SJSA1 (cell line): ENCODE measurements at places on chromosomes 16 and 17. TPM values are rescaled to one million over a fixed set of nuclear protein-coding genes. Genes with fewer than 3 reads are reported as not detected.

DNA sequence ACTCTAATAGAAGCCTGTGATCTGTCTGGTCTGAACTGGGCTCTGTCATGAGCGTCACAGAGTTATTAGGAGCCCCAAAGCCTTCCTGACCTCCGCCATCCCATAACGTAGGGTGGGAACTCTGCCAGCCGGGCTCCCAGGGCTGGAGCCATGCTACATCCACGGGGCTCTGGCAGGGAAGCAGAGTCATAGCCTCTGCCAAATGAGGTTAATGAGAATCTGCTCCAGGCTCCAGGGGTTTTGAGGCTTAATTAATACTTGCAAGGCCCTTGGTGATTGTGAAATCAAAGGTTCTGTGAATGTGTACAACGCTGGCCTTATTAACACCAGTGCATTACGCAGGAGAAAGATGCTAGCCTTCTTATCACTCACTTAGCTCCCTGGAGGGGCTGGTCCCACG, 42.4 kb upstream of the ZFP90 start:
- no peak for DNase-seq

DNA sequence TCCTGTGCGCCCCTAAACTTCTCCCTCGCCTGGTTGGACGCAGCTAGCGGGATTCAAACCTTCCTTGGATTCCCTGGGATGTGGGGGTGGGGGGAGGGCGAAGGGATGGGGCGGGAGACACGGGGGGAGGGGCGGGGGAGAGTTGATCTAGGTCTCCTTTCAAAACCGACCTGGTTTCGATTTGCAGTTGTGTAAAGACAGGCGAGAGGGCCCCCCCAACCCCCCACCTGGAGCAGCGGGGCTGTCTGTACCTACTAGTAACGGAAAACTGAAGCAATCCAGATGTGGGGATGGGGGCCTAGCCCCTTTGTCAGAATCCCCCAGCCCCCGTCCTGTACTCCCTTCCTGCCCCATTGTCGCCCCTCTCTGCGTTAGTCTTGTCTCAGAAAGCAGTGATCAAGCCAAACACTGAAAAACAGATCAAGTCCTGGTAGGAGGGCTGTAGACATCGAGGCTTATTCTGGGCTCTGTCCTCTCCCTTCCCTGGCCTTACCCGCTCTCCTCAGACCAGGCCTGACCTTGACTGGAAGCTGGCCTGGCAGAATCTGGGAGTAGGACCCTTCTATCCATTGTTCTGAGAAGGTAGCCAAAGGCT, 902 bp downstream of the DLX4 start:
- no peak for DNase-seq

- no peak for DNase-seq
Measured at GRCh38 chr16:48501516-48502377, 108.2 kb downstream of the N4BP1 start.

- DNase-seq: no peak
Measured at GRCh38 chr17:42872251-42872965, 21.4 kb downstream of the AOC3 start.

- DNase-seq: no peak
Measured at GRCh38 chr17:82151106-82151957, 53.3 kb upstream of the FASN start.

- DNase-seq: no peak
Measured at GRCh38 chr17:77395501-77396048, 254.8 kb downstream of the SEC14L1 start.

GRCh38 chr17:15493693-15494035, 26.2 kb upstream of the CDRT4 start:
- DNase-seq: no peak

CCDC40 gene
- total RNA-seq: 2.2 TPM in 1 of 2 replicates, not detected in the other

CDH8 gene
- total RNA-seq: 0.05 TPM in 1 of 2 replicates, not detected in the other

TBC1D28 gene
- not detected in 2 replicates for total RNA-seq

TAC4 gene
- not detected in 2 replicates for total RNA-seq

CHST5 gene
- total RNA-seq: 0.08 TPM in 1 of 2 replicates, not detected in the other

CDC27 gene
- total RNA-seq: 136 and 198 TPM in 2 replicates

KLHL10 gene
- total RNA-seq: not detected in 2 replicates
